ENCODE measurements at places on chromosomes 3 and 15.

GRCh38 chr15:63560741-63561448 lies 36.3 kb upstream of the FBXL22 start:
- no peak for DNase-seq

- no peak for DNase-seq
Measured at GRCh38 chr3:82038556-82038955, 277.1 kb upstream of the GBE1 start.

DNA sequence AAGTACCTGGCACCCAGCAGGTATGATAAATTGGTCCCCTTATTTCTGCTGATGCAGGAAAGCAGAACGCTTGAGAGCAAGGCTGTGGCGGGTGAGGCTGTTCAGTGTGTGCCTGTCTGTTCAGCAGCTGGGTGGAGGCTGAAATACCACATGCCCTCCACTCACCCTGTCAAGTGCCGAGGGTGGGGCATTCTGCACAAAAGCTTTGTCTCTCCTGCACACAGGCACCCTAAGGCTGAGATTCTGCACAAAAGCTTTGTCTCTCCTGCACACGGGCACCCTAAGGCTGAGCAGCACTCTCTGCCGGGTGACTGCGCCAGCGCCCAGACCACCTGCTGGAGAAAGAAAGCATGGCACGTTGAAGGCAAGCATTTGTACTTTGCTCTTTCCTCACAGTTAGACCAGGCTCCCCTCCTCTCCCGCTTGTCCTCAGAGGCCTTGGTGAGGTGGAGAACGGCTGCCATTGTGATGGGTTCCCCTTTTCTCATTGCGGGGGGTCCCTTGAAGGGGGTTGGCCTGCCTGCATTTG lies 97.5 kb downstream of the BDH1 start:
- DNase-seq: no peak

GRCh38 chr3:129958755-129959154 lies 15.8 kb upstream of the TRH start:
- no peak for DNase-seq

- DNase-seq: no peak
Measured at GRCh38 chr15:98884894-98885293, 122.7 kb downstream of the PGPEP1L start.

DNA sequence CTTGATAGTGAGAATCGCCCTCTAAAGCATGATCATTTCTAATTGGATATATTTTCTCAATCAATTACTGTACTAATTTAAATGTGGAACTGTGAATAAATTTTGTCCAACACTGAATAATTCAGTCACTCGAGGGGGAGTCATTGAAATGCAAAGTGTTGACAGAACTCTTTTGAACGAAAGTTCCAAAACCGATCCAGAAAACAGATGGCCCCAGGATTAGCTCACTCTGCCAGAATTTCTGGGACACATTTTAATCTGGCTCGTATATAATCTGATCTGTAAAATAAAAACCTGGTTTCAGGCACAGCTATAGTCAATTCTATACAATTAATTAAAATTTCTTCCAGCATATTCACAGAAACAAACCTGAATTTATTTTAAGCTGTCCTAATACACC lies 580.4 kb downstream of the ROBO1 start:
- no peak for DNase-seq

GRCh38 chr3:98034486-98034885 lies 629 bp downstream of the GABRR3 start:
- DNase-seq: no peak

DNA sequence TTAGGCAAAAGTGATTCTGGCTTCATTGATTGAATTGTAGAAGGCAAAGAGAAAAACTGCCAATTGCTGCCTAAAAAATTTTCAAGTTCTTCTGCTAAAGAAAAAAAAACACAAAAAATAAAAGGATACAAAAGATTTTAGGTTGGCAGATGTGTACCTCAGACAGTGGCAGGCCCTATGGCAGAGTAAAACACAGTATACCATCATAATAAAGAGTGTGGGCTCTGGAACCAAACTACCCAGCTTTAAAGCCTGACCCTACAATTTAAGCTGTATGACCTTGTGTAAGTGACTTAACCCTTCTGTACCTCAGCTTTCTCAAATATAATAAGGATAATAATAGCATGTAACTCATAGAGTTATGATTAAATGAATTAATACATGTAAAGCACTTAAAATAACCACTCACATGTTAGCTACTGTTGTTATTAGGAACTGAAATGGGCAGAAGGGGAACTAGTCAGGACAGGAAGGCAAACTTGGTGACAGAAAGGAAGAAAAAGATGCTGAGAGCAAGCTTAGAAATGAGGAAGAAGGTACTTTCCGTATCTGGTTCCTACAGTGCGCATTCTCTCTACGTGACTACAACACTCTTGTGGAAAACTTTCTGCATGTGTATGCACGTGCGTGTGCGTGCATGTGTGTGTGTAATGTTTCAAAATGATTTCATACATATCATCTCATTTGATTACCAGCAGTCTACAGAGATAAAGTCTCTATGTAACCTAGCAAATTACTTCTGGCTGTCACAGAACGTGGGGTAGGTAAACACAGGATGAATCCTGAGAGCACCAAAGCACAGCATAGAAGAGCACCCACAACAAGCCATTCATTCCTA lies 13.6 kb upstream of the GATM start:
- no peak for DNase-seq

- peak; percentile 25 for DNase-seq
Measured at GRCh38 chr15:51803965-51804364, 25.5 kb upstream of the TMOD3 start.

DNA sequence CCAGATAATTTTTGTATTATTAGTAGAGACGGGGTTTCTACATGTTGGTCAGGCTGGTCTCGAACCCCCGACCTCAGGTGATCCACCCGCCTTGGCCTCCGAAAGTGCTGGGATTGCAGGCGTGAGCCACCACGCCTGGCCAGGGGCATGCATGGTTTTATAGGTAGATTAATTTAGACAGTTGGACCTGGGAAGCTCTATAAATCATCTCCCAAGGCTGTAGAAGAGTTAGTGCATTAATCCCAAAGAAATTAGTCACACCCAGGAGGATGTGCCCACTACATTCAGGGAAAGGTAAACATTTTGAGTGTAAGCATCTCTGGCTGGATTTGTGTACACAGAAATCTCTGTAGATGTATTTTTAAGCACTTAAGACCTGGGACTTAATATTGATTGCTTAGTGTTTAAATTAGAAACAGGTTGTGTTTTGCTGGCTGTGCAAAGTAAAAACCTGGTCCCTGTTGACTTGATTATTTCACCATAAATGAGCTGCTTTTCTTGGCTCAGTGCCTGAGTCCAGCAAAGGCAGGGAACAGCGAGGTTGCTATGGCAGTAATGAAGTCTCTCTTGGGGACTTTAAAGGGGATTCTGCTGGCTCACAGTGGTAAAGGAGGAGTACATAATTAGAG lies 19.2 kb downstream of the EXOSC7 start:
- DNase-seq: peak; percentile 78

- no peak for DNase-seq
Measured at GRCh38 chr15:70268698-70269251, 171.1 kb upstream of the TLE3 start.

GRCh38 chr15:98649472-98650416 lies 1.4 kb downstream of the IGF1R start:
- DNase-seq: peak; percentile 37

DNA sequence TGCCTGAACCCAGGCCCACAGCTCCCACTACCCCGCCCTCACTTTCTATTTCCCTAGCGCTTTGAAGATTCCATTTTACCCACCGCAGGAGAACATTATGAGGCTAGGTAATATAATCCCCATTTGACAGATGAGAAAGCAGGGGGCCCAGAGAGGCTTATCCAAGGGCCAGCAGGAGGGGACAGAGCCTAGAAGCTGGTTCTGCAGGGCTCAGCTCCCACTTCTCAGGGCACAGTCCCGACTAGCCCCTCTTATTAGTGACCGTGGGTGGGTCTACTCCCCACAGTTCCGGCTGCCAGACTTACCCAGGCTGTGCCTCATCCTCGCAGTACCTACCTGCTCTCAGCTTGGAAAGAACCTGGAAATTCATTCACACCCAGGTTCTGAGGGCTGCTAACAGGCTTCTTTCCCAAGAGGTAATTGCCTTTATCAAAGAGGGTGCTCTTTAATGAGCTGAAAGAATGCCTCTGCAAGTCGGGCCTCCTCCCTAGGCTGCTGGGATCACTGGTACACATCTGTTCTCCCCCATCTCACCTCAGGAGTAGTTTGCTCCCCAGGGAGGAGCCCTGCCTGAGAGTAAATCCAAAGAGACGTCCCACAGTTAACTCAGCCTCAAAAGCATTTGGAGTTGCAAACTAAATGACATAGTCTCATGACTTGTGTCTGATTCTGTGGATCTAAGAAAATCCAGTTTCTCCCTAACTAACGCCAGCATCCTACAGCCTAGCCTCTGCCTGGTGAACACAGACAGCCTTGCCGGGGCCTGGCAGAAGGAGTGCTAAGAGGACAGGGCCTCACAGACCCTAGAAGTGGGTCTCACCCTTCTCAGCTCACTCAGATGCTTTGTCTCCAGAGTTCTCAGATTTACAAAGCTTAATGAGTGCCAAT lies 125.0 kb downstream of the CHSY1 start:
- peak; percentile 77 for DNase-seq

DNA sequence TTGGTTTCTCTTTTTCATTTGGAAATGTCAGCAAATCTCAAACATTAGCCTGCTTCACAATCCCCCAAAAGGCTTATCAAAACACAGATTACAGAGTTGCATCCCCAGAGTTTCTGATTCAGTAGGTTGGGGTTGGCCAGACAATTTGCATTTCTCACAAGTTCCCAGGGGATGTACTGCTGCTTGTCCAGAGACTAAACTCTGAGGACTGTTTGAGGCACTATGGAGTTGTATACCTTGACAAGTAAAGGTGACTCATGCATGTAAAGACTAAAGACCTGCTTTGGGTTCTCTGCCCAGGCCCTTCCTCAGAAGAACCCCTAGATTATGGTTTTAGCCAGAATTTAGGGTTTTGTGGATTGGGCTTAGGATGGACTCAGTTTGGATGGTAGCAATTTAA lies 151.1 kb upstream of the ARHGEF26 start:
- no peak for DNase-seq

- DNase-seq: no peak
Measured at GRCh38 chr15:25563596-25563995, 124.8 kb upstream of the UBE3A start.

GRCh38 chr3:57224856-57225255 lies 2.7 kb upstream of the APPL1 start:
- DNase-seq: peak; percentile 27

- DNase-seq: no peak
Measured at GRCh38 chr15:87703327-87704111, 553.0 kb downstream of the NTRK3 start.

- no peak for DNase-seq
Measured at GRCh38 chr3:129336093-129336706, 57.5 kb downstream of the HMCES start.

- no peak for DNase-seq
Measured at GRCh38 chr15:31245135-31245689, 81.4 kb upstream of the KLF13 start.

DNA sequence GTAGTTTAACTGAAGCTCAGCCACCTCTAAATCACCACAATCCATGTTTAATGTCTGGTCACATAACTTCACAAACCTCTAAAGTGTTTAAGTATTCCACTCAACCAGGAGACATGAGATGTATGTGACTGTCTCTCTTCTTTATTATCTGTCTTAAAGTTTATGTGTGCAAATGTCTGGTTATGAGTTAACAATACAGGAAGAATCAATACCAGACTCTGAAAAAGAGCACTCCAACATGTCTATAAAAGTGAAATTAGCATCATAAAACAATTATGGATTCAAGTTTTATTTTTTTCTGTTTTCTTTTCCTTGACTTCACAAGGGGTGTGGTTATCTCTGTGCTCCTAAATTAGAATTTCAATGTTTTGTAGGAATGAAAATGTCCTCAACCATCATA lies 44.8 kb upstream of the AGBL1 start:
- DNase-seq: no peak

DNA sequence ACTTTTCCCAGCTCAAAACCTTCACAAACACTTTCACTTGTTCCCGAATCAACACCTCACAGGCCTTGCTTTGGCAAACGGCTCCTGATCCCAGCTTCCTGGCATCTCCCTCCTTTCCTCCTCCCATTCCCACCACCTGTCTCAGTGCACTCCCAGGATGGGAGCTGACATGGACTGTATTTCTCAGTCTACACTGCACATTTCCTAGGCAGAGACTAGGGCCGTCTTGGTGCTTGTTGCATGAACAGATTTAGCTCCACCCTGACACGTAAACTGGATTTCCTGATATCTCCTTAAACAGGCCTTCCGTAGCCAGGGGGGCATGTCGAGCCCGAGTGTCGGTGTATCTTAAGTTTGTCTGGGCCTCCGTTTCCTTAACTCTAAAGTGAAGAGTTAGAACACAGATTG lies 790 bp upstream of the WHAMM start:
- DNase-seq: no peak

All from EH (cell line).